ENCODE measurements at places on chromosomes 1 and 21.
A peak's percentile ranks its signal among the peaks of the same experiment; 100 is the strongest.

DNA sequence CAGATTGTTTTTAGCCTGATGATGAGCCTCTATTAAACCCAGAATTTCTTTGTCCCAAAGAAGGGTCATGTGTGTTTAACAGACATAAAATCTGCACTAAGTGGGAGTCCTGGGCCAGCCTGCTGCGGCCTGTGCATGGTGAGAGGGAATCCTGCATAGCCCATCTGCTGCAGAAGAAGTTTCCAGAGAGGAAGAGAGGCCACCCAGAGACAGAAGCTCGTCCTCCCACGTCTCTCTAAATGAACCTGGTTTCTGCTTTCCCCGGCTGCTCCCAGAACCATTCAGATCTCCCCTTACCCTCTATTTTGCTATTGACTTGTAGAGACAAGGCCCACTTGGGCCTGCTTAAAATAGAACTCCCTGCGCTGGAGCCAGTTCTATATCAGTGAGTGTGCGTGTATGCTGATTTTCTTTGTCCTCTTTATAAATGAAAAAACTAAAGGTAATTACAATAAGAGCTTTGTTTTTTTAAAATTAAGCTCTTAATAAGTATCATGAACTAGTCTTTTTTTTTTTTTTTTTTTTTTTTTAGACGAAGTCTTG is 142.8 kb upstream of the RAB4A start:
- no peak for DNase-seq

DNA sequence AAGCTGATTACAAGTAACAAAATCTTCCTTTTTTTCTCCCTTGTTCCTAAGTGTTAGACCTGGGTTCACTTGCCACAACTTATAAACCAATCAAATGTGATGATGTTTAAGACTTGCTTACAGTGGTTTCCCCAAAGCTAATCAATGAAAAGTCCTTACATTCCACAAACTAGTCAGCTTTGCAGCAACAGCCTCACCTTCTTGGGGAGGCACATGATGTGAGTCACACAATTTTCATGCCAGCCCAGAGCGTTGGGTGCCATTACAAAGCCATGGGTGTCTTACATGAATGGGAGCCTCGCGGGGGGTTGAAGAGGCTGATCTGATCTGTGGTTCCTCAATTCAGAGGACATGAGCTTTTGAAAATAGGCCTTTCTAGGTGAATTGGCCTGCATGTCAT is 91.6 kb upstream of the UBE2U start:
- no peak for DNase-seq

GRCh38 chr1:164861632-164862031 is 302.6 kb downstream of the PBX1 start:
- DNase-seq = no peak

DNA sequence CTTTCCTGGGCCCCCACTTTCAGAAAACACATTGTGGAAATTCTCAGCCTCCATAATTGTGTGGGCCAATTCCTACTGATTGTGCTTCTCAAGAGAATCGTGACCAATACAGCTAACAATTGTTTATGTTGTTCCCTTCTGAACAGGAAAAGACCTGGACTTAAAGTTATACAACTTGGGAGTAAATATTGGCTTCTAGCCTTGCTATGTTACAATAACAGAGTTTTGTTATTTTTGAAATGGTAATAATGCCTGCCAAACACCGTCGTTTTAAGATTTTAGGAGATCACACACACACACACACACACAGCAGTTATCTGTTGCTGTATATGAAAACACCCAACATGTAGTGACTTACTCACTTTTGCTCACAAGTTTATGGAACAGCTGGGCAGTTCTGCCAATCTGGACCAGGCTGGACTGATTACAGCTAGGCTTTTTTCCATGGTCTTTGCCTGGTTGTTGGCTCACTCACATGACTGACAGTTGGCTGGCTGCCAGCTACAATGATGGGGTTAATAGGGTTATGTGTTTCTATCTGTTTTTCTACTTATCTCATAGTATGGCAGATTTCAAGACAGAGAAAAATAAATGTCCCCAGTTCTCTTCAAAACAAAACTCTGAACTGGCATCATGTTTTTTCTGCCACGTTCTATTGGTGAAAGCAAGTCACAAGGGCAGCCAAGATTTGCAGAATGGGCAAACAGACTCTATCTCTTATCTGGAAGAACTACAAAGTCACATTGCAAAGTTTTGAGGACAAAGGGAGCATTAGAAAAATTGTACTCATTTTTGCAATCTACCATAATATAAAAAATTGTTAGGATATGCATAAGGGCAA is 447.5 kb downstream of the NEGR1 start:
- DNase-seq = no peak

GRCh38 chr1:59682396-59683080 is 132.2 kb upstream of the HOOK1 start:
- no peak for DNase-seq

- DNase-seq = no peak
Measured at GRCh38 chr1:56200896-56201295, 378.5 kb downstream of the PLPP3 start.

GRCh38 chr21:45252448-45252925 is 35.2 kb downstream of the POFUT2 start:
- no peak for DNase-seq

DNA sequence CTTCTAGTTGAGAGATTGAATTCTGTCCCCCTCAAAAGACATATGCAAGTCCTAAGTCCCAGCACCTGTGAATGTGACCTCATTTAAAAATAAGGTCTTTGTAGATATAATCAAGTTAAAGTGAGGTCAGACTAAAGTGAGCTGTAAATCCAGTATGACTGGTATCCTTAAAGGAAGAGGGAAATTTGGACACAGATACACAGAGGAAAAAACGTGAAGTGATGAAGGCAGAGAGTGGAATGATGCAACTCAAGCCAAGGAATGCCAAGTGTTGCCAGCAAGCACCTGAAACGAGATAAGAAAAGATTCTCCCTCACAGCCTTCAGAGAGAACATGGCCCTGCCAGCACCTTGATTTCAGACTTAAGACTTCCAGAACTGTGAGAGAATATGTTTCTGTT is 444.7 kb upstream of the VAMP3 start:
- no peak for DNase-seq

GRCh38 chr1:67735806-67736627 is 51.0 kb downstream of the GADD45A start:
- peak; percentile 76 for DNase-seq

- DNase-seq = no peak
Measured at GRCh38 chr1:15639262-15639661, 22.0 kb downstream of the DDI2 start.
